Kidney capillary endothelial cell (primary cell): ENCODE measurements at places on chromosomes 4 and X.
A peak's percentile ranks its signal among the peaks of the same experiment; 100 is the strongest.

DNA sequence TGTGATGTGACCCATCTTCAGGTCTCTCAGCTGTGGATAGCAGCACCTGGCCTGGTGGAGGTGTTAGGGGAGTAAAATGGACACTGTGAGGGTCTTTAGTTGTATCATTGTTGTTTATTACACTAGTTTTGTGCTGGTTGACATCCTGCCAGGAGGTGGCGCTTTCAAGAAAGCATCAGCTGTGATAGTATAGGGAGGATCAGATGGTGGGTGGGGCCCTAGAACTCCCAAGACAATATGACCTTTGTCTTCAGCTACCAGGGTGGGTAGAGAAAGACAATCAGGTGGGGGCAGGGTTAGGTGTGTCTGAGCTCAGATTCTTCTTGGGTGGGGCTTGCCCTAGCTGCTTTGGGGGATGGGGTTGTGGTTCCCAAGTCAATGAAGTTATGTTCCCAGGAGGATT, 162.8 kb downstream of the PPP1R2C start:
- DNase-seq, result no peak

GRCh38 chr4:87704001-87704400, 53.9 kb downstream of the DMP1 start:
- no peak for DNase-seq

- no peak for DNase-seq
Observed at GRCh38 chr4:101140228-101140627, 207.1 kb downstream of the PPP3CA start.

GRCh38 chr4:177680308-177680707, 238.1 kb upstream of the AGA start:
- no peak for DNase-seq

DNA sequence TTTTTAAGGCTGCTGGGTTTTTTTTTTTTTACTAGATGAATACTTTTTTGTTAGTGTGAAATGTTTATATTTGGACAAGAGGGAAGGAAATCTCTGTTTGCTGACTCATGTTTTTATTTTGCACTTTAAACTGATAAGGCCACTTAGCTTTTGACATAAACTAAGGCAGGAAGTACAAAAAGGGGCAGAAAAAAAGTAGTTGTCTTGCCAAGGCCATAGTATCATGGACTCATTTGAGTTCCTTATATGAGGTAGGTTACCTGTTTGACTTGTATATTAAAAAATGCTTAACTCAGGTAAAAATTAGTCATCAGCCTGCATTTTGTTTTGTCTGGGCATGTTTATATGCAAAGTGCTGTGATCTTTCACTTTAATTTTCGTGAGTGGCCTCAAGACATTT, 26.0 kb downstream of the SMAD1 start:
- DNase-seq, result peak; percentile 55

GRCh38 chrX:119359618-119360382, 39.3 kb upstream of the SLC25A43 start:
- DNase-seq, result no peak

DNA sequence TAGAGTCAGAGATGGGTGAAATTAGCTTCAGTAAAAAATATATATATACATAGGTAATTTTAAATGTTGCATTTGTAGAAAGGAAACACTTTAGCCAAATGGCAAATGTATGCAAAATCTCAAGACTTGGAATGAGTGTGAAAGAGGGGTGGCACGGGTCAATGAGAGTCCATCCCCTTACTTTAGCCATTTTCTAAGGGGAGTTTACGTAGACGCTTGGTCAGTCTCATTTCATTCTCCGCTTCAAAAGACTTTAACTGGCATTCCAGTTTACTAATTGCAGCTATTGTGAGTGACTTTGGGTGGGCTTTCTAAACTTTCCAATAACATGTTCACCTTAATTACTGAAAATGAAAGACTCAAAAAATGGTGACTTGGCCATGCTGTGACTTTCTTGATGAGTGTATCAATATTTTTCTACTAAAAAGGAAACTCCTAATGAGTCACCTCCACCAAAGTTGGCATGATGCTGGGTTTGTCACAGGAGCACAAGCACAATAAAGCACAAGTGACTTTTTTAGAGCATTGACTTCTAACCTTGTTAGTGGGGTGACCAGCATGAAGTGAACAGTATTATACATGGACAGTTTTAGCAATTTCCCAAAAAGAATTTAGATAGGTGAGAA, 356.0 kb upstream of the RASGEF1B start:
- DNase-seq, result peak; percentile 32

GRCh38 chr4:56183344-56183959, 203.8 kb downstream of the AASDH start:
- no peak for DNase-seq

- DNase-seq, result no peak
Observed at GRCh38 chr4:152960082-152960481, 24.0 kb downstream of the FHDC1 start.

DNA sequence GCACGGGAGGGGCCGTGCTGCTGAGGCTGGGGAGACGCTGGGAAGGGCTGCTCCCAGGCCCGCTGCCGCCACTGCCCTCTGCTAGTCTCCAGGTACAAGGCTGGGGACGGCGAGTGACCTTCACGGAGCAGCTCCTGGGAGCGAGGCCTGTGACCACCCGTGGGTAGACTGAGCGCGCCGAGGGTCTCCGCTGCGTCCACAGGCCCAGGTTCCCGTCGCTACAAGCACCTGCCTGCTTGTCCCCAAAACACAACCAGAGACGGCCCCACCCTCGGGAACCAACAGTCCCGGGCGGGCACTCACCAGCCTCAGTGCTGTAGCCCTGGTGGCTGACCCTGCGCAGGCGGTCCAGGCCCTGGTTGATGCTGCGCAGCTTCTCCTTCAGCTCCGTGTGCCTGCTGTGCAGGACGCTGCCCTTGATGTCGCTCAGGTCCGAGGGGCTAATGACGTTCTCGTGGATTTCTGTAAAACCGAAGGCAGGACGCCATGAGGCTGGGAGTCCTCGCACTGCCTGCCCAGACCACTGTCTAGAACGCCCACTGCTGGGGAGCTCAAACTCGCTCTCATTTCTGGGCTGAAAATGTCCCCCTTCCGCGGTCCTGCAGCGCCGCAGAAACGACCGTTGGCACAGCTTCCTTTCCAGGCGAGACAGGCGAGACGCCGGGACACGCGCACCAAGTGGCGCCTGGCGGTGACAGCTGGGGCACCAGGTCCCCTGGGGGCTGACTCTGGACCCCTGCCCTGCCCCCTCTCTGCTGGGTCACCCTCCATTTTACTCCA, 14.3 kb downstream of the LRPAP1 start:
- DNase-seq, result no peak

GRCh38 chr4:15738877-15739276, 36.0 kb downstream of the BST1 start:
- no peak for DNase-seq

DNA sequence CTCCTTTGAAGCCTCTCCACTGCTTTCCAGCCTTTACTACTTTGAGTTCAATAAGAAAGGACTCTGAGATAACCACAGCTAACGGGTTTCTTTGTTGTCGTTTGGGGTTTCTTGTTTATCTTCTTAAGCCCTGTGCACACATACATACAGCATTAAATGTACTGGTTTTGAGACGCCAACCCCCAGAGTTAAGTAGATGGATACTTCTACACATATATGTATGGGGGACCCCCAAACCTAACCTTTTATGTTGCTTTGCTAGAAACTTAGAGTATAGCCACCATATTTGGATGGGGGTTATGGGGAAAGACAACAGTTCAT, 697 bp downstream of the CEP135 start:
- no peak for DNase-seq

DNA sequence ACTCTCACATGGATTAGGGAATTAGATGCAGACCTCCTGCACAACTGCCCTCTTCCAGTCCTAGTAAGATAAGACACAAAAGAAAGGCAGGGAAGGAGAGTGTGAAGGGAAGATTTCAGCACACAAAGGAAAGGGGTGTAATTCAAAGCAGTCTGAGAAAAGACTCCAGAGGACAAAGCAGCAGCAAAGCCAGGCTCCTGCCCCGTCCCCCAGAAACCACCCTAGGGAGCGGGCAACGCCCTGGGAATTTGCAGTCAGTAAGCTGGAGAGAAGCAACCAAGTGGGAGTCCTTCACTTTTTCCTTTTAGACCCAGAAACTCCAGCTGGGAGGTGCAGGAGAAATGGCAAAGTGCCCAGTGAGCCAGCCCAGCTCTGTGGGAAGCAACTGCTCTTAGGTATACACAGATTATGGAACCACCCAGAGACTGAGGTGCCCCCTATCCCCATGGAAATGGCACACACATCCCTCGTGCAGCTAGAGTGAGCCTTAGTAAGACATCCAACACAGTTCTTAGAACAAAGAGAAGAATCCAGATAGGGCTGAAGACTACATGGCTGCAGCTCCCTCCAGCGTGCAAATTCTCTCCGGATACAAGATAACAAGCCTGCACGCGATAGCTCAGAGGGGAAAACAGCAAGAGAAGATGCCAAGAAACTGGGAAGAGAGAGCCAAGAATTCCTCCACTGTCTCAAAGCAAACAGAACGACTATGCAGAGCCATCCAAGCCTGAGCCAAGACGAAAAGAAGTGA, 26.5 kb upstream of the IRAK1 start:
- DNase-seq, result no peak

DNA sequence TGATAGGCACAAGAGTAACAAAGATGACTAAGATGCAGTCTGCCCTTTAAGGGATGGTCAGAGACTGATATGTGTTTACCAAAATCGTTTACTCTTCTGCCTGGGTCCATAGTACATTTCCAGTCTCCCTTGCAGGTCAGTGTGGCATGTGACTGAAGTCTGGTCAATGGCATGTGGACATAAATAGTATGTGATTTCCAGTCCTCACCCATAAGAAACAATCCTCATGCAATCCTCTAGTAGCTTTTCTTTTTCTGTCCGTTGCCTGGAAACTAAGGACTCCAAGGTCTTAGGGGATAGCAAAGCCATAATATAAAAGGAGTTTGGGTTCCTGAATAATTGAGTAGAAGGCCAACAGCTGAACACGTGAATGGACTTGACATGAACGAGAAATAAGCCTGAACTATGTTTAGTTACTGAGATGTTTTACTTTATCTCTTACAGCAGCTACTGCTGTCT, 1.1 kb downstream of the SLC9B2 start:
- peak; percentile 26 for DNase-seq

GRCh38 chr4:3801521-3801920, 35.3 kb downstream of the ADRA2C start:
- no peak for DNase-seq

- DNase-seq, result no peak
Observed at GRCh38 chrX:4708970-4709760, 995.7 kb upstream of the PRKX start.

DNA sequence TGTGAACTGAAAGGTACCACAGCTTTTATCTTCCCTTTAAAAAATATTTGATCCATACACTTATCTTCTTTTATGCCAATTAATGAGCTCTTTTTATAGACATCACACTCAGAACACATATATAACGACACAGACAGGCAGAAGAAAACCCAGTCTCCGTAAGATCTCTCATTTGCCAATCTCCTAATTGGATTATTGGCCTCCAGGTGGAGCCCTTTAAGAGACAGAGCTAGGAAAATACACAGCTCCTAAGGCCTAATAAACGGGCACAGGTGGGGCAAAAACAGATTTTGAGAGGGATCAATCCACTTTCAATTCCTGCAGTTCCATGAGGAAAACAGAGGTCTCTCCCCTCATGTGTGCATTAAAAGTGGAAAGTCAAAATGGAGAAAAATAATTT, 1495.4 kb downstream of the RPA4 start:
- DNase-seq, result no peak

- no peak for DNase-seq
Observed at GRCh38 chr4:135098061-135098460, 896.5 kb upstream of the PABPC4L start.

DNA sequence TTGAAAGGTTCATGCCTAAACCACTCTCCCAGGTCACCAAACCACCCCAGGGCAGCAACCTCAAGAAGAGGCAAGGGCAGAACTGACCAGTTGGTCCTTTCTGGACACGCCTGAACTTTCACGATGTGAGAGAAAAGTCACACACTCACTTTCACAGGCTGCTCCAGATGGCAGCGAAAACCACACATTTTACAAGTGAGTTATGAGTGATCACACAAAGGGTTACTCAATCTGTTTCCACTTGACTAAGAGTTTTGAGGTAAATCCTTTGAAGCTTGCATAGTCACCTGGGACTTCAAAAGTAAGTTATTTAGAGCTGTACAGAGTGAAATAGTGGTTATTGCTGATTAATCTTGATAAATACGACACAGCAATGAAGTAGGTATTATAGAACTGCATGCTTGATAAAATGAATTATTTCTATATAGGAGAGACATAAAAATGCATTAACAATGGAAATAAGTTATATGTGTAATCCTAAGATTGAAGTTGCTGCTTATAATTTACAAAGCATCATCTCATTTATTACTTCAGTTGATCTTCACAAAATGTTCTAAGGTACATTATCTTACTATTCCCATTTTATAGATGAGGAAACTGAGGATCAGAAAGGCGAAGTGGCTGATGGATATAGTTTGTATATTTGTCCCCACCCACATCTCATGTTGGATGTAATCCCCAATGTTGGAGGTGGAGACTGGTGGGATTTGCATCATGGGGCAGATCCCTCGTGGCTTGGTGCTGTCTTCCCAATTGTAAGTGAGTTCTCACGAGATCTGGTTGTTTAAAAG, 103.0 kb upstream of the KLF3 start:
- no peak for DNase-seq

DNA sequence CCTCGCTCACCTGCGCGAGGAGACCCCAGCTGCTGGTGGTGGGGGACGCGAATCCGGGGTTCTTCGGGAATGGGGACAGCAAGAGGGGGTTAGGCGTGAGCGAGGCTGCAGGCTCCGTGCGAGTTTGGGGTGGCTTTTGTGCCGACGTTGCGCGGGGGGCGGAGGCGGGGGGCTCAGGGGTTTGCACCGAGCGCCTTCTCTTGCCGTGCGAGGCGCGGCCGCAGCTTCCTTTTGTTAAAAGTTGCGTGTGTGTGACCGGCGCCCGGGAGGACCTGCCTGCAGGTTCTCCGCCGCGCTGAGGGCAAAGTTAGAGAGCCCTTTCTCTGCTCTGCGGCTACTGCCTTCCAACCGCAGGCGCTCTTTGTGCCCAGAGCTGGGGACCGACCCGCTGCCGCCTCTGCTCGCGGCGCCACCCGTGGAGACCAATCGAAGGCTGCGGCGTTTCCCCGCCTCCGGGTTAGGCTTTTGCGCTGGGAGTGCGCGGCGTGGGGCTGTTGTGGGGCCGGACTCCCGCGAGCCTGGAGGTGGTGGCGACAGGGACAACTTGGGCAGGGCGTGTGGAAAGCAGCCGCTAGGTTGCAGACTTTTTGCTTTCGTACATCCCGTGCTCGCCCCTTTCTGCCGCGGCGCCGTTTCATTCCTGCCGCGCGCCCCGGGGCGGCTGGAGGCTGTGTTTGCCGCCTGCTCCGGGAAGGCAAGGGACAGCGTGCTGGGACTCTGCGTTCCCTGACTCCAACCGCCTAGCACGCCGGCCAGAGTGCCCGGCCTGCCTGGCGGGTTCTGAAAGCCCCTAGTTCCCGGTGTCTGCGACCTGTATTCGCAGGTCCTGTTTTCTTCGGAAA, 716 bp downstream of the KIT start:
- DNase-seq, result peak; percentile 30
